Endothelial cell (in vitro differentiated cells): ENCODE measurements at places on chromosomes 3 and 15.
A peak's percentile ranks its signal among the peaks of the same experiment; 100 is the strongest.

GRCh38 chr15:76335307-76336253 is 993 bp upstream of the ISL2 start:
- no peak for DNase-seq

DNA sequence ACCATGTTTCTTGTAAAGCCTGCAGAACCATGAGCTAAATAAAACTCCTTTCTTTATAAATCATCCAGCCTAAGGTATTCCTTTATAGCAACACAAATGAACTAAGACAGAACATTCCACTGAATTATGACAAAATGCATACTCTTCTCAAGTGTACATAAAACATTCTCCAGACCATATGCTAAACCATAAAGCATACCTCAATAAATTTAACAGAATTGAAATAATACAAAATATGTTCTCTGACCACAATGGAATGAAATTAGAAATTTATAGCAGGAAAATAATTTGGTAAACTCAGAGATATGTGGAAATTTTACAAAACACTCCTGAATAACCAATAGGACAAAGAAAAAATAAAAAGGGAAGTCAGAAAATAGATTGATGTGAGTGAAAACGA is 88.6 kb downstream of the KLF13 start:
- no peak for DNase-seq

DNA sequence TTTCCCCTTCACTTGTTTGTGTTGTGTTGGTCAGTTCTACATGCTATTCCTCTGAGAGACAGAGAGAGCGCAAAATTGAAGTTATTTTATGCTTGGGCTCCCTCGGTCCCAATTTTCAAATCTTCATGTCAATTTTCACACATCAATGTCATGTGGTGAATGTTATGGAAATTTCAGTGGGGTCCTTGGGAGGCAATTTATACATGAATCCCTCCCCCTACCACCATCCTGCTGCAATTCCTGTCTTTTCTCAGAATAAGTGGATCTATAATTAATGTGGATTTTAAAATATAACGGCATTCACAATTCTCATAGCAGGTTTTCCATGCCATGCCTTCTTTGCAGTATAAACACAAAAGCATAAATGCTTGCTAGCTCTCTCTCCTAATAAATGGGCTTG is 499.9 kb downstream of the MCTP2 start:
- DNase-seq: no peak

GRCh38 chr3:197465996-197466549 is 89.7 kb downstream of the BDH1 start:
- no peak for DNase-seq

DNA sequence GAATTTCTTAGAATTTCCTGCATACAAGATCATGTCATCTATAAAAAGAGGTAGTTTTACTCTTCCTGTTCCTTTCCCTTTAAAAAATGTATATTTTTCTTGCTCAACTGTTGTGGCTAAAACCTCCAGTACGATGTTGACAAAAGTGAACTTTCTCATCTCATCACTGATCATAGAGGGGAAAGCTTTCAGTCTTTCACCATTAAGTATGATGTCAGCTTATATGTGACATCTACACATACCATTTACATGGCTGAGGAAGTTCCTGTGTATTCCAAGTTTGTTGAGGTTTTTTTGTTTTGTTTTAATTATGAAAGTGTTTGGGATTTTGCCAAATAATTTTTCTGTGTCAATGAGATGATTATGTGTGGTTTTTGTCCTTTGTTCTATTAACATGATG is 173.6 kb downstream of the PLD1 start:
- DNase-seq: no peak

- DNase-seq: no peak
These were observed 1.1 kb upstream of the MSL2 start for GRCh38 chr3:136197159-136197793.

- DNase-seq: peak; percentile 75
These were observed 118.7 kb upstream of the SMAD3 start for GRCh38 chr15:66946578-66947164.

DNA sequence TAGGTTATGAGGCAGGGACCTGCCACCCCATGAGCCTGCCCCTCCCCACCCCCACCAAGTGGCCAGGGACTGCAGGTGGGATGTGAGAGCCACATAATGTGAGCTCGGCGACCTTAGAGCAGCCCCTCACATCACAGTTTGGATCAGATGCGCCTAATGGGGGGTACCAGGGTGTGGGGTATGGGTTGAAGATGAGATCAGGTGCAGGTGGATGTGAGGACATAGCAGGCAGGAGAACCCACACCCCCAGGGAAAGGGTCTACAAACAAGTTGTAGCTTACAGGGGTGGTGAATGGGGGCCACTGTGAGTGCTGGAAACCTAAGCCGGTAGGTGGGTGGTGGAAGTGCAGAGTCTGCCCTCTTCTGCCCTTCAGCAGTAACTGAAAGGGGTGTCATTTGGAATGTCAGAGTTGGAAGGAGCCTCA is 94.0 kb downstream of the CORO2B start:
- DNase-seq: no peak

DNA sequence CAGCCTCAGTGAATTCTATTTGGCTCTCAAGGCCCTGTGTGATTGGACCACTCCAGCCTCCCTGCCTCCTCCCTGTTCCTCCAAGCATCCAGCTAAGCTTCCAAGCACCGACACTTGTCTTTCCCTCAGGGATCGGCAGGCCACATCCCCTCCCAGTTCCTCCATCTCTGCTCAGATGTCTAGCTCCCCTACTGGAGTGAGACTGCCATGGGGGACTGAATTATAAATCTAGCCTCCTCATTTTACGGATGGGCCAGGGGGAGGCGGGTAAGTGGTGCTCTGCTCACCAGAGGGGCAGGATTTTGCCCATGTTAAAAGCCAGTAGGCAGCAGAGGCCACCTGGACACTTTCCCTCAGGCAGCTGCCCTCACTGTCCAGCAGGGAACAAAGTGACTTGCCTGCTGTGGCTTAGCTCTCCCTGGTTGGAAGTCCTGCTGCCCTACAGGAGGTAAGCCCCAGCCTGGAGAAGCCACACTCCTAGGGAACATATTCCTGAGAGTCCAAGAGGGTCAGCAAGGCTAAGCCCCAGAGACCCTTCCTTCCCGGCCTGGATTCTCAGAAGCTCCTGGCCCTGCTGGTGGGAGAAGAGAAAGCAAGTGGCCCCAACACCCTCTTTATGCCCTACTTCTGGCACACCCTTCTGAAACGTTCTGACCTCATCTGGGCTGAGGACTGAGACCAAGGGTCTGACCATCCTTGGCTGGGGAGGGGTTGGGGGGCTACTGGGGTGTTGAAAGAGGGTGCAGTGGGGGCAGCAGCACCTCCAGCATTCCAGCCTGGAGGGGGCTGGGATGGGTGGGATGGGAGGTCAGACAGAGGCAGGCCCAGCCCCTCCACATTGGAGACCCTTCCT is 9.1 kb upstream of the HHATL start:
- DNase-seq: no peak

DNA sequence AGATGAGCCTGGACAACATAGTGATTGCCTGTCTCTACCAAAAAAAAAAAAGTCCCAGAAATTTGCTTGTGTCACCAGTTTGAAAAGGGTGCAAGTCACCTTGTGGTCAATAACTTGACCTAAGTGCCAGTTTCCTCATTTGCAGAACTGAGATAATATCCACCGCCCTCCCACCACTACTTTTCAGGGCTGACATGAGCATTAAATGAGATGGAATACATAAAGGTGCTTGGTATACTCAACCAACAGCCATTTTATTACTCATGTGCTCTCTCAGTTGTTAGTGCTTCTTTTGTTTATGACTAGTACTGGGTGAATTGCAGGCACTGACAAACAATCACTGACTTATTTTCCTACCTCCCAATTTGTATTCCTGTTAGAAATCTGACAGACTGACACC is 340.5 kb upstream of the SATB1 start:
- DNase-seq: no peak

DNA sequence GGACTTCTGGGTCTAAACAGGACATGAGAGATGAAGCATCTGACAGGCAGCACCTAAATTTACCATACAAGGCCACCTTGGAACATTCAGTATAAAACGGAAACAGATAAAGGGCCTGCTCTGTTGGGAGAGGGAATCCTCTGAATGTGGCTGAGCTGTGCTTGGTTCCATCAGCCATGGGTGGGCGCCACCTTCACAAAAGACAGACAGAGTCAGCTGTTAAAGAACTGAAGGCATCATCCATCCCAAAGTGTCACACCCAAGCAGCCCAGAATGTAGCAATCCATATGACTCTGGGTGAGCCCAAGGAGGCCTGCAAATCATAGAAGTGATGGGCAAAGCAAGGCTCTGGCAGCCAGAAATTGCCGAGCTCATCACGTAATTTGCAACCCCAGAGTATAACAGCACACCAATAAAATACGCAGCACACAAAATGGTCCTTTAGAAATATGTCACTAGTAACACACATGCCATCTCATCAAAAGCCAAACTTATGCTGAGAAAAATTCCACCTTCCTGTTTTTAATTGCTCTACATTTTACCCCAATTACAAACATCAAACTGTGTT is 24.8 kb upstream of the RBP1 start:
- DNase-seq: peak; percentile 22

DNA sequence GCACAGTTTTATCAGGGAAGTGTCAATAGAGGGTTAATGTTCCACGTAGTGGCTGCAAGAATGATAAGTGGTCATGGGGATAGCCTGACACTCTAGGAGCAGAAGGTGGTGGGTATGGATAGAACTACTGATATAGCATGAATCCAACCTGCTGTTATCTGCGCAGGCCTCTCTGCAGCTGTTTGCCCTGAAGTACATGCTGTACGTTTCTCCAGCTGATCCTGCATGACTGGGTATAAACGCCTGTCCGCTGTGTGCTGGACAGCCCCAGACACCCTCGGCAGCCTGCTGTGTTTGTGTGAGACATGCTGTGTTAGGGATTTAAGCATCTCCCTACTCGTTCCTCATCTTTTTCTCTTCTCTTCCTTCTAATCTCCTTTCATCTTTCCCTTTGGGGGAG is 87.1 kb downstream of the LPP start:
- no peak for DNase-seq

DNA sequence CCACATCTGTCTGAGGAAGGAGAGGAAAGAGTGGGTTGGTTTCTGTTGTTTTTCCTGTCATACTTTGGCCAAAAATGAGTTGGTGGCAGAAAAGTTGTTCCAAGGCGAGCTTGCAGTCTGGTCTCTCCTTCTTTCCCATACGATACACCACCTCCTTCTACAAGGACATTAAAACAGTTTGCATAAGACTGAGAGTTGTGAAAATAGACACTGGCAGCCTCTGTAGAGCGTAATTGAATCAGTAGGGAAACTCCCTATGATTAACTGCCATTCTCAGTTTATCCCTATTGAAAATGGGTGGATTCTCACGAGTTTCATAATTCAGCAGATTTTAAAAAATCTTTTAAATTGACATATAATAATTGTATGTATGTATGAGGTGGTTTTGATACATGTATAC is 3.7 kb upstream of the LSG1 start:
- DNase-seq: no peak

DNA sequence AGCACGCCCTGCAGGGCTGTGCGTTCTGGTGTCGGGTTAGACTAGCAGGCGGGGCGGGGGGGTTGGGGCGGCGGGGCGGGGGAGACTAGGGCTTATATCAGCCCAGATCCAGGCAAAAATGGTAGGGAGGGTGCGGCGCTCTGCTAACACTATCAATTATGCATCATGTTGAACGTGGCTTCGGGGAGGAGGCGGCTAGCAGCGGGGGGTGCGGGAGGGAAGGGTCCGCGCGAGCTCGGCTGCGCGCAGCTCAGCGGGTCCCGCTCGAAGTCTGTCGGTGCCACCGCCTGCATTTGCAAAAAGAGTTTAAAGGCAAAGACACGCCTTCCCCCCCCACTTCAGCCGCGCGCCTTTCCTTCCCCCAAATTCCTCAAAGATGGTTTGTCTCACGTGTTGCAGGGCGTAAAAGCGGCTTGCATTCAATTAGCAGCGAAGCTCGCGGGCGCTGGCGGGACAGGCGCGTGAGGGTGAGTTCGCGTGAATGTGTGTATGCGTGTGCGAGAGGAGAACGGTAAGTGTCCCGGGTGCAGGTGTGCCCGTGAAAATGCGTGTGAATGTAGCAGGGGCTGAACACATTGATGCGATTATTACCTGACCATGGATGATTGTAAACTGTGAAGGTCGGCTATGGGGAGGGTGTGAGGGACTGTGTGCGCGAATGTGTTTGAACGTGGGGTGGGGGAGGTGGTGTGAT is at the start of gene ISLR2:
Gene ISLR2, plus strand, starts transcription at position 432 of the 694 bp plus-strand sequence. CDS start 2,169 bp downstream, outside the sequence.
- DNase-seq: no peak

DNA sequence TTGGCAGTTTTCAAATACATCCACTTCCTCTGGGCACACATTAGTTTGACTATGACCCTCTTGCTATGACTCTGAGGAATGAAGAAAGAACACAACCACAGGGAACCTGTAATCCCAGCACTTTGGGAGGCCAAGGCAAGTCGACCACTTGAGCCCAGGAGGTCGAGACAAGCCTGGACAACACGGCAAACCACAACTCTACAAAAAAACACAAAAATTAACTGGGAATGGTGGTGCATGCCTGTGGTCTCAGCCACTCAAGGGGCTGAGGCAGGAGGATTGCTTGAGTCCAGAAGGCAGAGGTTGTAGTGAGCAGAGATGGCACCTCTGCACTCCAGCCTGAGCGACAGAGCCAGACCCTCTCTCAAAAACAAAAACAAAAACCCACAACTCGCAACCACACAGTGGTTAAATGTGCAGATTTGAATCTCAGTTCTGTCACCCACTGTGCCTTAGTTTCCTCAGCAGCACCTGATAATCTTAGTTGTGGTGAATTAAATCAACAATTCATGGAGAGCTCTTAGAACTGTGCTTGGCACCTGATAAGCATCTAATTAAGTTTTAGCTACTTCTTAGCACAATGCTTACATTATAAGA is 65.7 kb downstream of the MYLK start:
- no peak for DNase-seq

DNA sequence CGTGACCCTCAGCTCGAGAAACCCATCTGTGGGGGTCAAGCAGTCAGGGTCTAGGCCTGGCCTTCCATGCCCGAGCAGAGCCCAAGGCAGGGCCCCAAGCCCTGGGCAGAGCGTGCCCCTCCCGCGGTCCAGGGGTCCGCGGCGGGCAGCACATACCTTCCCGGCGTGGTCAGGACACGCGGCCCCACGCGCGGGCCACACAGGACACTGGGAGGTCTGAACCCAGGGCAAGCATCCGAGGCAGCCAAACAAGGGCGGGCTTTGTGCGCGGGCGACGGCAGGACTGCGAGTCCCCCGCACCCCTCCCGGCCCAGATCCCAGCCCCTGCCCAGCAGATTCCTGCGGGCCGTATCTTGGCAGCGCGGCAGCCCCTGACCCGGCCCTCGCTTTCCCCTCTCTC is 61.6 kb upstream of the ACAN start:
- no peak for DNase-seq

DNA sequence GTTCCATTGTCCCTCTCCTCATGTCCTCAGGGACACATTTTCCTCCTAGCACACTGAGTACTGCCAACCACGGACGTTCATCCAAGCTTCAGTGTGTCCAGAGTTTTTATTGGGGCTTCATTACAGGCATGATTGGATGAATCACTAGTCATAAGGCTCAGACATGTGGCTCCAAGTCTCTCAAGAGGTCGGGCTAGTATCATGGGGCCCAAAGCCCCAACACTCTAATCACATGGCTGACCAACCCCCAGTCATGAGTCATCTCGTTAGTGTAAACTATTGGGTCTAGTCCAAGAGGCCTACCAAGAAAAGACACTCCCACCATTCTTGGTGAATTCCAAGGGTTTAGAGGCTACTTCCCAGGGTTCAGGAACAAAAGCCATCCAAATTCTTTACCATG is 4.4 kb downstream of the TERC start:
- DNase-seq: no peak

GRCh38 chr15:78065973-78066946 is 11.3 kb downstream of the TBC1D2B start:
- DNase-seq: no peak
